ENCODE measurements at places on chromosomes 4 and X. TPM values are rescaled to one million over a fixed set of nuclear protein-coding genes. Genes with fewer than 3 reads are reported as not detected.

DNA sequence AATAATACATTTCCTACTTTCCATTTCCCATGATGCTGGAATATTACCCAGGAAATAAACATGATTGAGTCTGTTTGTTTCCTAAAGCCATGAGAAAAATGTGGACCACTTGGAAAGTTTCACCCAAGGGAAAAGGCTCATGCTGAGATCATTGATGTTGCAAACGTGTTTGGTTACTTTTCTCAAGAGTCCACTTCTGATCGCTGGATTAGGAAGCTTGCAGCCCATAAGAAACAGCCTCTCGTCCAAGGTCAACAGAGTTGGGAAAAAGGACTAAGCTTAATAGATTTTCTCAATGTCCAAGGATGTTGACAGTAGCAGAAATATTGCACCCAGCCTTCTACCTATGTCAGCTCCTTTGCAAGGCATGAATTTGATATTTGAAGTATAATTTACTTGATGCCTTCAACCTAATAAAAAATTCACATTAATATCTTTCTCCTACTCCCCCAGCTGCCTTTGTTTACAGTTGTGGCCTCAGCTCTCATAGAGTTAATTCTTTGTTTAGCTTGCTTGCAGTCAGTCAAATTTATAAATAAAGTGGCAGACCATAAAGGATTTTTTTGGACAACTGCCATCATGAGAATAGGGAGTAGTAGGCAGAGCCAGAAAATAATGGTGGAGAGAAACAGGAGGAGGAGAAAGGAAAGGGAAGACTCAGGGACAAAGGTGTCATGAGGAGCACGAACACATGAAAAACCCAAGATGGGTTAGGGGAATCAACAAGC, 65.6 kb upstream of the BLTP1 start:
- no peak overlapping the region for H3K27ac ChIP-seq
- peaks cover 2% of the 10 kb centered on the region for H3K36me3 ChIP-seq
- no peak overlapping the region for H3K4me3 ChIP-seq
- peaks cover 11% of the 10 kb centered on the region for H3K27me3 ChIP-seq
- H3K4me1 ChIP-seq = peaks cover 2% of the 10 kb centered on the region
- no peak for DNase-seq

ZNF630 gene
- 2.1 TPM for total RNA-seq

DNA sequence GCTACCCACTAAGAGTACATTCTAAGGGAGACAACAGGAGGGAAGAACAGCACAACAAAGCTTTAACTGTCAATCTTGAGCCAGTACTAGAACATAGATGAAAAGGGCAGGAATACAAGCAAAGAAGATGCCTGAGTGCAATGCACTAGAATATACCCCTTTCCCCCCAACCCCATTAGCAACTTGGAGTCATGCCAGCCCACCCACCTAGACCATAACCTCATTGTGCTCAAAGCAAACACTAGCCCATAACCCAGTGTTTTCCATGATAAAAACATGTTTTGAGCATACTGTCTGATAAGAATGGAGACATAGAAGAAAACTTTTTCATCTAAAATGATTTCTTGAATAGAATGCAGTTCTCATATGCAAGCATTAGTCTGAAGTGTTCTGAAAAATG, 183.2 kb downstream of the RAP1GDS1 start:
- H3K4me3 ChIP-seq = no peak overlapping the region
- peaks cover 28% of the 10 kb centered on the region for H3K36me3 ChIP-seq
- peaks cover 14% of the 10 kb centered on the region for H3K4me1 ChIP-seq
- DNase-seq = no peak
- H3K27ac ChIP-seq = no peak overlapping the region
- H3K27me3 ChIP-seq = no peaks in the 10 kb centered on the region

DMP1 gene
- total RNA-seq = not detected

DNA sequence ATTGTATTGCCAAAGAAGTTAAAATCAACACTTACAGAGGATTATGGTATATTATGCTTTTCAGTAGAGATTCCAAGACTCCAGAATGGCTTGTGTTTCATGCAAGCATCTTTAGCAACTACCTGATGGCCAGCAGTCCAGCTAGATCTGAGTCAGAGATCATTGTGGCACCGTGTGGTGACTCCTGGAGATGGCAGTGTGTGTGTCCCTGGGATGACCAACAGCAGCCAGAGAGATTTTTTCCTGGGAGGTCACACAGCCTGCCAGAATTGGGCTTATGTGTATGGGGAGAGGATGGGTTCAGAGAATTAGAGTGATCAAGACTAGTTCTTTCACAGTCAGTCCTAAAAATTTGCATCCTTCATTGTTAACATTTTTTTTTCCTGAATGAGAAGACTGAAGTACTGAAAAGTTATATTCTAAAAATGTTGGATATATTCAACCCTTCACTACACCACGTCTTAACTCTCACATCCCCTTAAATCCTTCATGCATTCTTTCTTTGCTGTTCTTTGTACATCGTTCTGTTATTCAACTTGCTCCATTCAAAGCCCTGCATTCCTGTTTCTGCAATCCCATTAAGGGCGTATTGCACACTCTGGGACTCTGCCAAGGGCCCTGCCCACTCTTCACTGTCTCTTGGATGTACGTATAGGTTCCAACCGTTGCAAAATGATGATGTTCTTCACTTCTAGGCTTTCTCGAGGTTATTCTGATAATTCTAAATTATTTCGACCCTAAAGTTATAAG, 12.4 kb downstream of the TENM3 start:
- H3K27me3 ChIP-seq = no peaks in the 10 kb centered on the region
- no peak for DNase-seq
- H3K36me3 ChIP-seq = no peaks in the 10 kb centered on the region
- no peak overlapping the region for H3K27ac ChIP-seq
- peaks cover 6% of the 10 kb centered on the region for H3K4me1 ChIP-seq

UGT2A1 gene
- not detected for total RNA-seq

DNA sequence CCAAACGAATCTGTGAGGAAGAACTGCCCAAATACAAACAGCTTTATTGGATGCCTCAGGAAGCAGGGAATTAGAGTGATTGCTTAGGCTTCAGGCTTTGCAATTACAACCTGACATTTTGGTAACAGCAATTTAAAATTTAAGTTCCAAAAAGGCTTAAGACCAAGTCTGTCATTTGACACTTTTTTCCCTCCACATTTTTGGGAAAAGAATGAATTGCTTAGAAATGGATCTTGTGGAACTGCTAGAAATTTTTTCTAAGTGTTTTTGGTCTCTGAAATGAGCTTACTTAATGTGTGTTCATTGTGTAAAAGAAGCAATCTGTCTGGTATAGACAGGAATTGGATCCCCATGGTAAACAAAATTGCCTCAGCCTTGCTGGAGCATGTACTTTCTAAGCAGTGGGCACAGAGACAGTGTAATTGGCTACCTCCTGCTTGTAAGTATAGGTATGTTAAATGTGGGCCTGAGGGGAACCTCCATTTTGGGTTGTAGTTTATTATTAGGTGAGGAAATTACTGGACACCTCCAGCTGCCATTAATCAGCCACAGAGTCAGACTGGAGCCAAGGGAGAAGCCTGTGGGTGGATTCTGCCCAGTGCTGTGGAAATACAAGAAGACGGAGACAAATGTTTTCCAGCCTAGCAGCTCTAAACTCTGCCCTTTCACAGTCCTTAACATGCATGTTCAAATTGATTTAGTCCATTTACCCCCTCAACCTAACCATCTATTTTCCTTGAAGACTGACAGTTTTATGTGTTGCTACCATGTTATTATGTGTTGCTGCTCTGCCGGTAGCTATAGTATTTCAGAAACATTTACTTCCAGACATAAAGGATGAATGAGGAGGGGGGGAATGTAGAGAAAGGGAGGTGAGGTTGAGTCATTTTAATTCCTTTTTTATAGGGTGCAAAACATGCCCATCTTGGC, 473.0 kb downstream of the SPRY1 start:
- peaks cover 28% of the 10 kb centered on the region for H3K4me1 ChIP-seq
- no peak overlapping the region for H3K4me3 ChIP-seq
- no peaks in the 10 kb centered on the region for H3K27me3 ChIP-seq
- no peaks in the 10 kb centered on the region for H3K36me3 ChIP-seq
- H3K27ac ChIP-seq = no peak overlapping the region
- no peak for DNase-seq

- peaks cover 7% of the 10 kb centered on the region for H3K4me1 ChIP-seq
- peaks cover 10% of the 10 kb centered on the region for H3K27me3 ChIP-seq
- H3K4me3 ChIP-seq = no peak overlapping the region
- H3K27ac ChIP-seq = no peak overlapping the region
- no peaks in the 10 kb centered on the region for H3K36me3 ChIP-seq
- DNase-seq = no peak
These were observed 520.5 kb upstream of the NR3C2 start for GRCh38 chr4:148962539-148963290.

All from chondrocyte (in vitro differentiated cells).